RPMI8226 (cell line): ENCODE measurements at places on chromosomes 4 and X.

DNA sequence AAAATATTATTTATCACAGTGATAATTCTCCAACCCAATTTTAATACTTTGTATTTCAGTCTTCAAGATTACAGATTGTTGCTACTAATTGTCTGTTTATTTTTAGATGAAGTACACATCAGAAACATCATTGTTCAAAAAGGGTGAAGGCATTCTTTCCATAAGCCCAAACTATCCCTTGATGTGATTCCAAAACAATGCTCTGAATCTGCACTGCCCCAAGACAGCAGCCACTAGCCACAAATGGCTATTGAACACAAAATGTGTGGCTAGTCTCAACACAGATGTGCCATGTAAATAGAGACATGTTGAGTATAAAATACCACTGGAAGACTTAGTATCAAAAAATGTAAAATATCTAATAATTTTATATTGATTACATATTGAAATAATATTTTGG, 150.7 kb upstream of the MAB21L2 start:
- DNase-seq, result no peak

GRCh38 chr4:41185614-41186592, 28.4 kb downstream of the APBB2 start:
- no peak for DNase-seq

- no peak for DNase-seq
Observed at GRCh38 chr4:98851806-98852205, 77.1 kb downstream of the EIF4E start.

GRCh38 chrX:118225711-118226428, 109.3 kb upstream of the KLHL13 start:
- DNase-seq, result peak; percentile 18

GRCh38 chrX:137353404-137353803, 212.5 kb upstream of the ZIC3 start:
- no peak for DNase-seq

- no peak for DNase-seq
Observed at GRCh38 chrX:149720021-149720689, 8.3 kb downstream of the MAGEA11 start.

DNA sequence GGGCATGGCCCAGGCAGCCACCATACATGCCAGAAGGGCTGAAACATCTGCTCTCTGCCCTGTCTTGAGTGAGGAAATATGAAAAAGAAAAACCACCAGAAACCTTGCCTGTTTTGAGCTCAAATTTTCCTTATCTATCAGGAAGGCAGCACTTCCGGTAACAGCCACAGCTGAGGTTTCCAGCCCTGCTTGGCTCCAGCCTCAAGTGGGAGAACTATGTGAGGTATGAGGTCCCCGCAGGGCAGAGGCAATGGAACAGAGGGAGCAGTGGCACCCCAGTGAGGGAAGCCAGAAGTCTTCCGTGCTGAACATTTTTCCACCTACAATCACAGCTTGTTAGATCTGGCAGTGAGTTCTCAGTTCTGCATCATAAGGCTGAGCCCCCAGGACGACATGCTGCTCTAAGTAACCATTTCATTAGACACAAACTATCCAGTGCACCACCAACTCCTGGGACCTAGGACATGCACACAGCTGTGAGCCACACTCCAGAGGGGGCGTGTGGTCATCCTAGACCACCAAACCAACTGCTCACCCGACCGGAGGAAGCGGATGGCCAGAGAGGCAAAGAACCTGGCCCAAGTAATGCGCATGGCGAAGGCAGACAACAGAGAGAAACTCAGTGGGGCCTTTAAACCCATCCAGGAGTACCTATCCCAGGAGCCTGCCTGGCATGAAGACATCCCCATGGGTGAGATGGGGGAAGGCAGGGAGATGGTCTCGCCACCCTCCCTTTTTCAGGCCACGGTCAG, 22.6 kb downstream of the WDR1 start:
- no peak for DNase-seq

DNA sequence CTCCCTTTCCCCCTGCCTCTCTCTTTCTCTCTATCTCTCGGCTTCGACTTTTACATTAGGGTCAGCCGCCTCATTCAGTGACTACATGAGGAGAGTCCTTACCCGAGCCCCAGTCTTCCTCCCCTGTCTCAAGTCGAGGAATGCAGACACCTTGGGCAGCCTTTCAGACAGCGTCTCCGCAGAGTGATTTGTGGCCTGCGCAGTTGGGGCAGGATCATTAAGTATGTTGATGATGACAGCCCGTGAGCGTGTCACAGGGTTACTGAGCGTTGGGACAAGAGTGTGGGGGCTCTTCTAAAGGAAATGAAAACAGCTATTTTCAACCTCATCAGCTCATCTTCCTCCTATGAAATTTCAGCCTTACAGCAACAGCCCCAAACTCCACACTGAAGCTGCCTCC, 312.1 kb upstream of the GATB start:
- DNase-seq, result no peak

DNA sequence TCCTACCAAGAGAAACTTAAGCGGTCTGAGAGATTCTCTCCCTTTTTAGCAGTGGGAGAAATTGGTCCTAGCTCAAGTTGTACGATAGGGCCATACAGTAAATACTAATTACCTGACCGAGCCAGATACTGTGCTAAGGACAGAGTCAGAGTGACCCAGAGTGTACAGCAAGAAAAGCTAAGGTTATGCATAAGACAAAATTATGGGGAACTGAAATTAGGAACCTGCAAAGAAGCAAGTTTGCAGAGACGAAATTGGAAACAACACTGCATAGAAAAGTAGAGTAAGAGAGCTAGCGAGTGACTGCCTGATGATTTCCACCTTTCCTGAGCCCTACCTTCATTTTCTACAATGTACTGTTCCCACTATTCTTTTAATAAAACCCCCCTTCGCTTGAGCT, 278.1 kb downstream of the NKX6-1 start:
- DNase-seq, result peak; percentile 61
